ENCODE measurements at places on chromosomes 13 and 19.
A peak's percentile ranks its signal among the peaks of the same experiment; 100 is the strongest.

DNA sequence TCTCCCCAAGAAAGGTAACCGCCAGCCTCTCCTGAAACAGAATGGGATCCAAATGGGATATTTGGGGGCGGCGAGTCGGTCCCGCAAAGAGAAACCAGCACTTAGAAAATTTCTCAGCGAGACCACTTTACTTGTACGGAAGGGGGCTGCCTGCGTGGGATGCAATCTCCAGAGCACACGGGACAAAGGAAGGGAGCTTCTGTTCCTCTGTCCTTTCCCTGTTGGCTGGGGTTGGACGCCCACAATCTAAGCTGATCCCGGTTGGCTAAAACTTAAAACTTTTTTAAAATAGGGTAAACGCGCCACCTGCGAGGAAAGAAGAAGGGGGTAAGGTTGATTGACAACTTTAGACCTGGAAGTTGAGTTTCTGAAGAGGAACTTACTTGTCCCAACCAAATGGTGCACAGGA, 826 bp upstream of the BSG start:
- DNase-seq = no peak

GRCh38 chr19:2059422-2060201, 8.6 kb upstream of the MKNK2 start:
- DNase-seq = no peak

DNA sequence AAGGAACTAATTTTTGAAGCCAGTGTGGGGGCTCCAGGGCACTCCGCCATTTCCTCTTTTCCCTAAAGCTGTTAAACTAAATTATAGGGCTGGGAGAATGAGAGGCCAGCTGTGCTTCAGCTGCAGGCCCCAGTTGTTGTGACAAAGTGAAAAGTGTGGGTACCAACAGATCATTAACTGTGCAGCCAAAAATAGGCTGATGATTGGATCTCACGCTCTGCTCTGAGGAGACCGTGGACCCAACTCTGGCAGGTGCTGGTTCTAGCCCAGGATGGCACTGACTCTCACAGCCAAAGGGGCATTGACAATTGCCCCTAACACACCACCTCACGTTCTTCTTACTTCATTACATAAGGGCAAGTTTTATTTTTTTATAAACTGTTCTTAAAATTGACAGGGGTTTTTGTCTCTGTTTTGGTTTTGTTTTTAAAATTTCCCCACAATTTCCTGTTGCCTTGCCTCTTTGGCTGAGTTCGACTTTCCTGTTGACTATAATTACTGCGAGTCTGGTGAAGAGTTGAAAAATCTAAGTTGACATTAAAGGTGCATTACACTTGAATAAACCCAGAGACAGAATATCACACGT, 391.0 kb downstream of the FGF9 start:
- DNase-seq = no peak

DNA sequence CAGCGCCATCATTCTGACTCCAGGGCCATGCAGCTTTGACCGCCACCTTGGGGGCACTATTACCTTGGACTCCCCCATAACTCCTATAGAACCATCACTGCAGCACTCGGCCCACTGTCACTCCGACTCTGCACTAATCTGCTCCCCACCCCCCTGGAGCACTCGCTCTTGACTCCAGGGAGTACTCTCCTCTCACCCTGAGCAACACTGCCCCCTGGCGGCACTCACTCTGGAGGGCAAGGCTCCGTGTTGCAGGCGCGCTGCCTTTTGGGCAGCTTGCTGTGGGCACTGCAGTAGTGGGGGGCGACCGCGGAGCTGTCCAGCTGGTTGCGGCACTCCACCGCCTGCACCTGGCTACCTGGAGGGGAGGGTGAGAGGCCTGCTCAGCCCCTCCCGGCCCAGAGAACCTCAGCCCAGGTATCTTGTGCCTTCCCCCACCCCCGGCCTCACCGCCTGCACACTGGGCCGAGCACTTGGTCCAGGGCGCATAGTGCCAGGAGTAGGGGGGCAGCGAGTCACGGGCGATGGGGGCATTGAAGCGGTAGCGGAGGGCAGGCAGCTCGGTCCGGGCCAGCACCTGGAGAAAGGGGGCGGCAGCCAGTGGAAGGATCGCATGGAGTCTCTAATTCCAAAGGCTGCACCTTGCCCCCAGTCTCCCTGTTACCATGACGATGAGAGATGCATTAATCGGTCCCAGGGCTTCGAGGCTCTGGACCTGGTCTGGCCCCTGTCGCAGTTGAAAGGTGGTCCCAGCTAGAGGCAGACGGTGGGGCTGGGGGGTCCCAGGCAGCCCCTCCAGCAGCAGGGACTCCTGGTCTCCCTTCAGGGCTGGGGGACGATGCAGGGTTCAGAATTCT, 8.9 kb upstream of the MYO1F start:
- no peak for DNase-seq

- DNase-seq = no peak
These were observed 30.0 kb downstream of the CEACAM1 start for GRCh38 chr19:42498169-42498757.

- no peak for DNase-seq
These were observed 96.3 kb downstream of the VWA8 start for GRCh38 chr13:41864658-41865057.

DNA sequence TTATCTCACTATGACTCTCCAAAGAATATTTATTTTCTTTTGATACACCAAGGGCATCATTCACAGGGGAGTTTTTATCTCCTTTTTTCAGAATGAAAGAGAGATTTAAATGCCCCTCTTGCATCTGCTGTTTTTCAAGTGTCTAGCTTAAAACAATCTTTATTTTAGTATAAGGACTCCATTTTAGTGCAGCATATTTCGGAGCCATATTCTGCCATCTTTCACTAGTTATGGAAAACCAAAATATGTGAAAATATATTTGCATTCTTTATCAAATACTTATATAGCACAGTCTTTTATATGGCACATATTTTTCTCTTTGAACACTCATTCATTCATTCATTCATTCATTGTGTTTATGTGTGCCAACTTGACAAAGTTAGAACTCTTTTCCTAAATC, 1130.2 kb downstream of the SLITRK5 start:
- DNase-seq = no peak

DNA sequence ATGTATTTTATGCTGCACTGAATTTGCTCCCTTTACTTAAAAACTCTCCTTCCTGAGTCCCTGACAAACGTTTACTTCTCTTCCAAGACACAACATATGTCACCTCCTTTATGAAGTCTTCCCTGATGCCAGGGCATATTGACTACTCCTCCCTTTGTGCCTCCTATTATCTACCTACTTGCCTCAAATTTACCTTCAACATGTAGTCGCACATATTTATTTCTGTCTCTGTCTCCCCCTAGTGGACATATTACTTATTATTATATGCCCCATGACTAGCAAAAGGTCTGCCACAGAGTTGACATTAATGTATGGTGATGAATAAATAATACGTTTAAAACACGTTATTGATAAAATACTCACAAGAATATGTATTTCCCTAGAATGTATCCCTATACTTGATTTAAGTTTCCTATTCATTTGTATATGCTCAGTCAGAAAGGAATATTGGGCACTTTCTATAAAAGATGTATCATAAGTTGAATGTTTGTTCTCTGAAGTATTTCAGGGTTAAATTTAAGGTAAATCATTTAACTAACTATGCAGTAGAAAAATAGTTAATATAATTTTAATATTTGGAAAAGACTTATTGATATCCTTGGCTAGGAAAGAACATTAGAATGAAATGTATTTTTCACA, 250.3 kb upstream of the ATXN8OS start:
- no peak for DNase-seq

- DNase-seq = no peak
These were observed 850 bp downstream of the KLF5 start for GRCh38 chr13:73059460-73060250.

DNA sequence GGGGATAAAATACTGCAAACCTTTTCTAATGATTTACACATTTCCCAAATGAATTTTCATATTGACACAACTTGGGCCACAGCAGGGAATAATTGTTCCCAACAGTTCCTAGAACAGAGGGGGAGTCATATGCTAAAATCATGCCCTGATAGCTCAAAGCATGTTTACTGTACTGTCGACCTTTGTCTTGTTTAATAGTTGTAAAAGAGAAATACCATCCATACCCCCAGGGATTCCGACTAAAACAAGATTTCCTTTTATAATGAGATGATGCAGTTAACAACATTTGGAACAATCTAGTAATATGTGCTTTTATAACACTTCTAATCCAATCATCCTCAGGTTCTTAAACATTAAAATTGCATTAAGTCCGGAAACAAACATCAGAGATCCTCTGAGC, 759.7 kb downstream of the OLFM4 start:
- DNase-seq = no peak

- DNase-seq = no peak
These were observed 72.7 kb downstream of the KATNAL1 start for GRCh38 chr13:30234619-30235162.

GRCh38 chr19:39497996-39498797, 550 bp upstream of the DLL3 start:
- DNase-seq = no peak

- no peak for DNase-seq
These were observed 464.6 kb downstream of the PCDH9 start for GRCh38 chr13:66765559-66765958.

- no peak for DNase-seq
These were observed 29.7 kb downstream of the GPX4 start for GRCh38 chr19:1133471-1133929.

DNA sequence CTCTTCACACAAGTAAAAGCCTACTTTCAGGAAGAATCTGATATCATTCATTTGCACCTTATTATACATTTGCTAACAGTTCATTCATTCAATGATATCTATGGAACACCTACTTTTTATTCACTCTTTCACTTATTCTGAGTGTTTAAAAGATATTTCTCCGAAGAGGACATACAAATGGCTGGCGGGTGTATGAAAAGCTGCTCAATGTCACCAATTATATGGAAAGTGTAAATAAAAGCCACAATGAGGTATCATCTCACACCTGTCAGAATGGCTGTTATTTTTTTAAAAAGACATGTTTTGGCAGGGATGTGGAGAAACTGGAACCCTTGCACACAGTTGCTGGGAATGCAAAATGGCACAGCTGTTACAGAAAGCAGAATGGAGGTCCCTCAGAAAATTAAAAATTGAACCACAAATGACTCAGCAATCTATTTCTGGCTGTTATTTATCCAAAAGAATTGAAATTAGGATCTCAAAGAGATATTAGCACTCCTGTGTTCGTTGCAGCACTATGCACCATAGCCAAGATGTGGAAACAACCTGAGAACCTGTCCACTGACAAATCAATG, 127.6 kb upstream of the IRS2 start:
- no peak for DNase-seq

- no peak for DNase-seq
These were observed 42.3 kb downstream of the DEDD2 start for GRCh38 chr19:42174958-42175734.

GRCh38 chr13:46531953-46532352, 21.0 kb upstream of the LRCH1 start:
- no peak for DNase-seq

- no peak for DNase-seq
These were observed 7.3 kb upstream of the TLE2 start for GRCh38 chr19:3036119-3036976.

GRCh38 chr13:104571161-104571892, 1505.1 kb upstream of the SLC10A2 start:
- DNase-seq = peak; percentile 90

DNA sequence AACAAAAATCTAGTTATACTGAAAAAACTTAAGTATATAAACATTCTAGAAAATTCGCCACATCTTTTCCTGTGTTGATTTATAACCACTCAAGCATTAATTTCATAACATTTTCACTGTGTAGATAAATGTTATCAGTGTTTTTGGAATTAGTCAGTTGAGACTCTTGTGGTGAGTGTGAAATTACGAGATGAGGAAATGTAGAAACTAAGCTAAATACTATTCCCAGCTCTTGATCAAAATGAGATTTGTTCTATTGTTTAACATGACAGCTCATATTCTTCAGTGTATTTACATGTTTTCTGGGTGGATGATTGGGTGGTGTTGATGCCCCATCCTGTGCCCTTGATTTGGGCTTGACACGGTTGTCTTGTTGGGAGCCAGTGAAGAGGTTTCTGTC, 406.8 kb downstream of the DACH1 start:
- DNase-seq = no peak

DNA sequence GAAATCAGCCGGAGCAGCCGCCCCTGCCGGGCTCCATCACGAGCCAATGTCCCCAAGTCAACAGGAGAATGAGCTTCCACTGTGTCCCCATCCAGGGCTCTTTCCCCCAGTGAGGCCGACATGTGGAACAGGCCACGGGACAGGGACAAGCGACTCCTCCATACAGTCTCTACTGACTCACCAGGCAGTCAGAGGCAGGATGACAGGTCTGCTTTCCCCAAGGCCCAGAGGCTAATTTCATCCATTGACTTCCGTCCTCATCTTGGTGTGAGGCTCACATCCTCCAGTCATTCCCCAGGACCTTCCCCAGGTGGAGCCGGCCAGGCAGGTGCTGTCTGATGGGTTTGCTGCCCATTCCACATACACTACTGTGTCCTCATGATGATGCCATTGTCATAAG, 3.5 kb downstream of the CEACAM6 start:
- no peak for DNase-seq

DNA sequence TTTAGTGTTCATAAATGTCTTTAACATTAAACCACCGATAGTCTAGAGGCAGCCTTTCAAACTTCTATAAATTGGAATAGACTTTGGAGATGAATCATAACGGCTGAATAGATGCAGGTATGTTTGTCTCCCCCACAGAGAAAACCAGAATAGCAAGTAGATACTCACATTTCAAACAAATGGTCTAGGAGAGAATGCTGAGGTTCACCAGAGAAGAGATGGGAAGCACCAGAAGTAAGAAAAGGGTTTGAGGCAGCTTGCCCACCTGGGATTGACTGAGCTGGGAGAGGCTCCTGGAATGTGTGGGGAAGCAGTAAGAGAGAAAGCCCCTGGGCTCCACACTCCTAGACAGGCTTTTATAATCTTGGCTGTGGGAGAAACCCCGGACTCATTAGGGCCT, 6.4 kb downstream of the IGFL3 start:
- no peak for DNase-seq

DNA sequence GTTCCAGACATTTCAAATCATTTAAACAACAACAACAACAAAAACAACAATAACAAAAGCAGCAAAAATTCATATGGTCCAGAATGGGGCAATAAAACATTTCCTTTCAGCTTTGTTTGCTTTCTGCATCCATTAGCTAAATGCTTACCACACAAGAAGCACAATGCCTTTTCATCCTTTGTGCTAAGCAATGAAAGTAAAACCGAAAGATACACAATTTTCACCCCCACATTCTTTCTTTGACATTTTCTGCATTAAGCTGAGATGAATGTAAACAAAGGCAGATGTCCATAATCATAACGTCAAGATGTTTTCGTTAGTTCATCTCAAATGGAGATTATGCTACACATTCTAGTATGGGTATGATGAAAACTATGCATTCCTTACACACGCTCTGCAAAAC, 568.5 kb downstream of the SLITRK6 start:
- no peak for DNase-seq

GRCh38 chr19:40555978-40556689, 20.5 kb upstream of the SHKBP1 start:
- DNase-seq = no peak

GRCh38 chr19:57709616-57710015, 612 bp upstream of the ZNF154 start:
- DNase-seq = no peak

GRCh38 chr13:84865783-84866221, 933.4 kb downstream of the SLITRK6 start:
- no peak for DNase-seq

All from vagina (tissue), 2 donors.